ENCODE measurements at places on chromosomes 6 and 20.

GRCh38 chr6:133097208-133097607, 143.9 kb upstream of the EYA4 start:
- DNase-seq = no peak

DNA sequence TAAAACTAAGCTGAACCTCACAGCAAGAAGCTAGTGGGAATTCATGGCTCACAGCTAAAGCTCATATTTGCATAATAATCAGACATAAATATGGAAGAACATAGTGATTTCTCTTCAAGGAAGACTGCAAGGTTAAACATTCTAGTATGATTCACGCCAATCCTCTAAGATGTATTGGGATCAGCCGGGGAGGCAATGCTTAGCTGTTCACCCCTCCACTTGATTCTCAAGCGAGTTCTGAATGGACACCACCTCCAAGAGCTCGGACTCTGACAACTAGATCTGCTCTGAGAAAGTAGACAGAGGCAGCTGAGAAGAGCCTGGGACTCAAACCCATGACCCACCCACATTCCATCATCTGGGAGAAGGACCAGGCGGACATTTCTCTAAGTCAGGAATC, 118.4 kb upstream of the EDN1 start:
- no peak for DNase-seq

GRCh38 chr6:36757206-36757605, 59.6 kb downstream of the RAB44 start:
- no peak for DNase-seq

DNA sequence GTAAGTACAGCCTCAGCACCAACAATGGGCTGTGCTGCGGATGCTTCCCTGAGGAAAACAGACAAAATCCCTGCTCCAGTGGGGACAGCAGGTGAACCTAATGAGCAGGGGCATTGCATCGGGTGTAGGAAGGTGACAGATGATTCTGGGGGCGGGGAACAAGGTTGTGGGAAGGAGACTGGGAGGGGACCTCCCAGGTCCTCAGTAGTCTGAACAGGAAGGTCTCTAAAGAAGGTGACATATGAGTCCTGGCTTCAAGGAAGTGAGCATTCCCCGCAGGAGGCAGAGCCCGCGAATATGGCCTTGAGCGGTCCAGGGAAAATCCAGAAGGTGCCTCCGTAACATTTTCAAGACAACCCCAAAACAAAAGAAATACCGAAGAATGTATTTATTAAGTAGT, 19.4 kb downstream of the ULBP1 start:
- no peak for DNase-seq

GRCh38 chr20:18879262-18879661, 65.7 kb downstream of the SCP2D1 start:
- DNase-seq = no peak

Measured in astrocyte of the hippocampus (primary cell).